HuH-7 (cell line): ENCODE measurements at places on chromosomes 5 and 9.

- DNase-seq = no peak
Measured at GRCh38 chr9:135241381-135242048, 154.0 kb downstream of the OLFM1 start.

- no peak for DNase-seq
Measured at GRCh38 chr9:121963528-121963995, 129.5 kb downstream of the TTLL11 start.

DNA sequence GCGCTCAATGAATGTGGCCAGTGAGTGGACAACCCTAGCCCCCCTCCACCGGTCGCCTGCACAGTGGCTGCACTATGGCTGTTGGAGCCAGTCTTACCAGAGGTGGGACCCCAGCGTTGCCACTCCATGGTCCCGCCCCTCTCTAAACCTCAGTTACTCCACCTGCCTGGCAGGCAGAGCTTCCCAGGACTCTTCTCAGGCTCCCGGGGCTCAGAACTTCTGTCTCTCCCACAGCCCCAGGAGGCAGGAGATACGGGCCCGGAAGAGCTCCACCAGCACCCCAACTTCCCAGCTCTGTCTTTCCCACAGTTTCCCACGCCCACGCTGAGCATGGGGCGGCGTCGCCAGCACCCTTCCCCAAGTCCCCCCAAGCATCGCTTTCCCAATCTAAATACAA lies 975 bp downstream of the RASGEF1C start:
- DNase-seq = no peak

DNA sequence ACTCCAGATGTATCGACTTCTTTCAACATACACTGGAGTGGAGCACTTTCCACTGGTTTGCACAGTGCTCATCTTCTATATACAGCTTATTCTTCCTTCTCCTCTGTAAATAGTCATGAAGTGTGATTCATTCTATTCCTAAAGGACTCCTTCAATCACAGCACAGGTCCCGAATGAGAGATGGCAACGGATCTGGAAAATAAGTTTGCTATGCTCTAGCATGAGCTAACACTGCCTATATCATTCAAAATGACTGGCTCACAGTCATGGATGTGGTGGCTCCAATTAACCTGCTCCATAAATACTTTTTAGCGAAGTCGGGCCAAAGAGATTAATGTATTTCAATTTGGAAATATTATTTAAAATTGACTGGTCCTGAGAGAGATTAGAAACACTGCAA lies 272.1 kb upstream of the CDH6 start:
- DNase-seq = no peak

- DNase-seq = no peak
Measured at GRCh38 chr5:68464424-68464823, 248.9 kb downstream of the PIK3R1 start.

DNA sequence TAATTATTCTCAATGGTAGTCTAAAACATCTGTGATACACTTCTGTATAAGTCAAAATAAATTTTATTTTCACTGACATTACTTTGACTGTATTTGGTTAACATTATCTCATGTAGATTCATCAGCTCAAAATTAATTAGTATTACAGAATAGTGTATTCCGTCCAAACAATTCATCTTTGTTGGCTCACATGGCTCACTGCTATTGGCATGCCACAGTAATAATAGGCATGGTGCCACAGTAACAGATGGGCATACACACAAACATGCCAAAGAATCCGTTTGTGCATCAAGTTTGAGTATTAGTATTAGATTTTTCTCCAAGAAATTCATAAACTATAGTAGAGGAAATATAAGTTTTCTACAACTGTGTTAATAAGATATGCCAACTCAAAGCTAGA lies 14.2 kb downstream of the AP3B1 start:
- no peak for DNase-seq

- DNase-seq = peak; percentile 55
Measured at GRCh38 chr5:132385326-132386105, 16.0 kb downstream of the SLC22A5 start.

DNA sequence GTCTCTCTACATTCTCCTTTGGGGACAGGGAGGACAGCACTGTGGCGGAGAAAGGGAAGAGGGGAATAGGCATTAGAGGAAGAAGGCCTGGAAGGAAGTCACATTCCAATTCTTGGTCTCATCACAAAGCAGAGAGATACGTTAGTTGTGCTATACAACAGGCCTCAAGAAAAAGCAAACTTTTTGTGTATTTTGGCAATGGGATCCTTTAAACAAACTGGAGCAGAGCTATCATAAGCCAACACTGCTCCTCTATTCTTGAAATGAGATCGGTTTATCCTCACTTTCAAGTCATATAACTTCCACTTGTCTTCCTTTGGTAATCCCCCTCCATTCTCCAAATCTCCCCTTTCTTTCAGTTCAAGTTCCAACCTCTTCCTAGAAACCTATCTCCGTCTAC lies 6.5 kb downstream of the DENND1A start:
- DNase-seq = no peak

- DNase-seq = no peak
Measured at GRCh38 chr9:113817171-113817570, 58.9 kb upstream of the ZNF618 start.

DNA sequence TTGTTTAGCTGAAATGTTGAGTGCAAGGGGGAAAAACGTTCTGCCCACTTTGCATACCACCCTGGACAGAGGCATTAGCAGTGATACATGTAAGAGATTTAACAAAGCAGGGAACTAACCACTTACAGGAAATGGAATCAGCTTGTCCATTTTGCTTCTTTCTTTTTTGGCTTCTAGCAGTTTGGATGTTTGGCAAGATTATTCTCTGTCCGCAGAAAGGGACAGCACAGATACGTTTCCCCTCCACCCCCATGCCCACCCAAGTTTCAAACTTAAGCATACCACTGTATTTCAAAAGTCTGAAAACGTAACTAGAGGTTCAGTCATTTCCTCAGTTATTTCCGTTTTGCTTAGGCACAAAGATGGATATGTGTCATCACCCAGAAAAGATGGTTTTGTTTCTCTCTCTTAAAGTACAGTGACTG lies 118.4 kb downstream of the GDNF start:
- DNase-seq = no peak

- DNase-seq = no peak
Measured at GRCh38 chr9:131728546-131728910, 11.3 kb downstream of the RAPGEF1 start.

GRCh38 chr5:57315941-57316340 lies 142.1 kb downstream of the GPBP1 start:
- DNase-seq = no peak

DNA sequence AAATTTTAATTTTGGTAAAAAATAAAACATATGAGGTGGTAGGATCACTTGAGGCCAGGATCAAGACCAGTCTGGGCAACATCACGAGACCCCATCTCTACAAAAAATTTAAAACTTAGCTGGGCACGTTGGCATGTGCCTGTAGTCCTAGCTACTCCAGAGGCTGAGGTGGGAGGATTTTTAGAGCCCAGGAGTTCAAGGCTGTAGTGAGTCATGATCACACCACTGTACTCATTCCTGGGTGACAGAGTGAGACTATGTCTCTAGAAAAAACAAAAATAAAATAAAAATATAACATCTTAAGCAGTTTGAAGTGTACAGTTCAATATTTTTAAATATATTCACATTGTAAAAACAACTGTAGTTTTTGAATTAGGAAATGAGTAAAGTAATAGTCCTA lies 108.3 kb downstream of the SMIM15 start:
- no peak for DNase-seq

DNA sequence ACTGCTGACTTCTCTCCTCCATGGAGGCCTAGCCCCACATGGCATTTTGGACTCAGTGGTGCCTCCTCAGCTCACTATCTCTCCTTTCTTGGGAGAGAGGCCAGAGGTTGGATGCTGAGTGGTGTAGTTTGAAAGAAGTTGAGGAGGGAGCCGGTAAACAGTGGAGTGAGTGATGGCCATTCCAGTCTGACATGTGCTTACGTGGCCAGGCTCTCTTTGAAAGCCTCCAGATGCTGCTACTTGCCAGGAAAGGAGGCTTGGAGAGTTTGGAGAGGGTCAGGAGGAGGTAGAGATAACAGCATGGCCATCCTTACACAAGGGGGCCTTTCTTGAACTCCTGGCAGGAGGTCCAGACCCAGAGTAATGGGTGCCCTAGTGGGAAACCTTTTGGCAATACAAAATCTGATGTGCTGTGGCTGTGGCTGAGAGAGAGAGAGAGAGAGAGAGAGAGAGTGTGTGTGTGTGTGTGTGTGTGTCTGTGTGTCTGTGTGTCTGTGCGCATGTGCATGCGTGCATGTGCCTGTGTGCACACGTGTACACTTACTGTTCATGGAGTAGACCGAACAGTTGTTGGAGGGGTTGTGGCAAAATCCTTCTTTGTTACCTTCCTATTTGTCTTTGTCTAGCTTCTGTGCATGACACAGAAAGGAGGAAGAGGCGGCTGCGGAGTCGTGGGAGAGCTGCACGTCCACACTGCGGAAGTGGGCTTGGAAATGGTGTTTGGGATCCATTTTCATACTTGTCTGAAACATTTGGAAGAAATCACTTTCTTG lies 37.8 kb downstream of the RALGPS1 start:
- no peak for DNase-seq

DNA sequence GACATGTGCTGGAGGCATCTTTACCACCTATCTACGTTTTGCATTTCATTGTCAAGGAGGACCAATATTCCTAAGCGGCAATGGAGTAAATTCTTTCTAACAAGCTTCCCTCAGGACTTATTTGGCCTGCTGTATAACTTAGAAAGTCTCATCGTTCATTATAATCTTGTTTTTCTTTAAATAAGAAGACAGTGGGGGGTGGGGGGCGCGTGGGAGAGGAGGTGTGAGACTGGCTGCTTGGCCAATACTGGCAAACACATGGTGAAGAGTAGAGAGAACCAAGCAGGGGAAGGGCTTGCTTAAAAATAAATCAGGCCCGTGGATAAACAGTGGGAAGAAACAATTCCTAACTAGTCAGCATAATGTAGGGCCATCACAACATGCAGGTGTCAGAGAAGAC lies 217.2 kb downstream of the GRIA1 start:
- DNase-seq = no peak

DNA sequence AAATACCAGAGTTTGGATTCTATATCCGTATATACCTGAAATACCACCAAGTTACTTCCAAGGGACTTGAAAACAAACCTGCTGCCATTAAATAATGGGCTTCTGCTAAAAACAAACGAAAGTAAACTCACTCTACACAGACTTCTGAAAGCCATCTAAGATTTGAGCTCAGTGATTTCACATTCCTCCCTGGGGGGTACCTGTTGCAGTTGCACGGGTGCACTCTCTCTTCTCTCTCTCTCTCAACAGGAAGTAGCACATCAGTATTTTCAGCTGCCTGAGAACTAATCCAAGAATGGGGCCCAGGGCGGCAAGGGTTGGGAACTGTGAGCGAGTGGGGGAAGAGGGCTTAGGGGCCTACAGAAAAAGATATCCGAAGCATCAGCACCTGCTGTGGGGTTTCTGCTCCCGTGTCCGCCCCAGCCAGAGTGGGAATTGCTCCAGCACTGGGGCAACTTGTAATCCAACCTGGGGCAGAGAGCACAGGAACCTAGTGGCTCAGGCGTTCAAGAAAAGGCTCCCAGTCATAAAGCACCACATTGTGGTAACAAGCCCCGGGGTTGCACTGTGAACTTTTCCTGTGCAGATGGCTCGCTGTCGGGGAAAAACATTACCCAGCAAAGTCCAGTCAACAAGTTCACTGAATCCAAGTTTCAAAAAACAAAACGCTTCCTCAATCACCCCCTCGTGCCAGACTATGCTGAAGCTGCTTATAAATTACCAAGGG lies 99.8 kb downstream of the EFNA5 start:
- no peak for DNase-seq

DNA sequence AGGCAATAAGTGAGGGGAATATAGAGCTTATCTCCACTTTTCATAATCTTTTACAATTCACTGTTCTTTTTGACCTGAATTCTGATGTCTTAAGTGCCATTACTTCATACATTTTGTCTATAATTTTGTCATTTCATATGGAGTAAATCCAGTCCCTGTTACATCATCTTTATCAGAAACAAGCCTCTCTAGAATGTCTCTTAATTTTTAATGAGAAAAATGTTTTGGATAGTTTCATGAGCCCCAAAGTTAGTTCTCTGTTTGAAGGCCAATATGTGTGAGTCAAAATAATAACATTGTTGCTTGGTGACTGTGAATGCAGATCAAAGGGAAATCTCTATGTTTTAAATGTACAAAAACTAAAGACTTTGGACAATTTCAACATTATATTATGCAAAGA lies 329.6 kb upstream of the ARRDC3 start:
- DNase-seq = no peak

DNA sequence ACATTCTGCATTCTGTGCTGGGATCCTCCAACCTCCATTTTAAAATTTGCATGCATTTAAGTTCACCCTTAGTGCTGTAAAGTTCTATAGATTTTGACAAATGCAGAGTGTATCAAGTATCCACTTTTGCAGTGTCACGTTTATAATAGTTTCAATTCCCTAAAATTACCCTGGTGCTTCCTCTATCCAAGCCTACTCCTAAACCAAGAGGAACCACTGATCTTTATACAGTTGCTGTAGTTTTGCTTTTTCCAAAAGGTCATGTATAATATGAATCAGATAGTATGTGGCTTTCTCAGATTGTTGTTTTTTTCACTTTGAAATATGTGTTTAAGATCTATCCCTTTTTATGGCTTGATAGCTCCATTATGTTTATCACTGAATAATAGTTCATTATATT lies 468.4 kb upstream of the CDH6 start:
- no peak for DNase-seq

GRCh38 chr5:179160584-179160983 lies 100.4 kb downstream of the ZNF354C start:
- no peak for DNase-seq

- DNase-seq = no peak
Measured at GRCh38 chr5:132750471-132751230, 3.4 kb downstream of the CCNI2 start.

DNA sequence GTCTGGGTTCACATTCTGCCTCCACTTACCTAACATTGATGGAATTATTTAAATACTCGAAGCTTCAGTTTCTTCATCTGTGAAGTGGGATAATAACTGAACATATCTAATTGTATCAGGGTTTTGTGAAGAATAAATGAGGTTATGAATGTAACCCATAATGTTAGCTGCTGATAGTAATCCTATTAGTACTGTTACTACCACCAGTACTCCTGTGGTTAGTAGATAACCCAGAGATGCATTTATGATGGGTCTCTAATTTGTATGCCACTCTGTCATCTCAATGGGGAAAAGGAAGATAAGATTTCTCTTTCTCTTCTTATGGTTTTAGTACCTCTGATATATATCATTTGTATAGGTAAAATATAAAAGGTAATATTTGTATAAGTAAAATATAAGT lies 16.0 kb downstream of the CPEB4 start:
- no peak for DNase-seq

DNA sequence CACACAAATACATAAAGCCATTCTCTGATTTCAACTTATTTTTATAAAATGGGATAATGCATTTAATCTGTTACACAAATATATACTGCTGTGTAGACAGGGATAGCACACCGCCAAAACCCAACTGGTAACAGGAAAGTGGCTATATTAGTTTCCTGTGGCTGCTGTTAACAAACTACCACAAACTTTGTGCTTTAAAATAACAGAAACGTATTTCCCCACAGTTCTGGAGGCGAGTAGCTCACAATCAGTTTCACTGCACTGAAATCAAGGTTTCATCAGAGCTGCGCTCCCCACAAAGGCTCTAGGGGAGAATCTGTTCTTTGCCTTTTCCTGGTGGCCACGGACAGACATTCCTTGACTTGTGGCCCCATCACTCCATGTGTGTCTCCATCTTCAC lies 94.0 kb downstream of the MLLT3 start:
- DNase-seq = no peak

- no peak for DNase-seq
Measured at GRCh38 chr9:91562416-91562815, 138.8 kb upstream of the NFIL3 start.
